Nephron progenitor cell (in vitro differentiated cells): ENCODE measurements at places on chromosomes 2 and 18.

GRCh38 chr2:69685321-69686048 lies 41.9 kb upstream of the AAK1 start:
- no peak overlapping the region for H3K27ac ChIP-seq
- H3K4me3 ChIP-seq, result no peak overlapping the region
- peaks cover under 1% of the 10 kb centered on the region for H3K27me3 ChIP-seq
- no peak for DNase-seq

DNA sequence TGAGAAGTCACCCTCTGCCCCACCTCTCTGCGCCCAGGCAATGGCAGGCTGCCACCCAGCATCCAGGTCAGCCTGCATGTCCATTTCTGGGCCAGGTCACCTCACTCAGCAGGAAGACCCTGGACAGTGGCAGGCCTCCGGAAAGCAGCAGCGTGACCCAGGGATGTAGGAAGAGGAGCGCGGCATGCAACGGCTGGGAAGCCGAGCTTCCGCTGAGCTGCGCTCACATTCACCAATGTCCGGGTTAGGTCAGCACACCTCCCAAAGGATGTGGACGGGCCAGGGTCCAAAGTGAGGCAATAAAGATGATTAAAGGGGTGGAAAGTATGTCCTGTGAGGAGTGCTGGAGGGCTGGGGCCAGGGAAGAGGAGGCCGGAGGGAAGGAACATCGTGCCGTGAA lies 174.5 kb downstream of the CTIF start:
- H3K4me1 ChIP-seq, result peaks cover 47% of the 10 kb centered on the region
- DNase-seq, result no peak
- H3K27me3 ChIP-seq, result peaks cover 10% of the 10 kb centered on the region
- H3K4me3 ChIP-seq, result peak overlapping the region; percentile 48
- H3K36me3 ChIP-seq, result peaks cover 5% of the 10 kb centered on the region
- no peak overlapping the region for H3K27ac ChIP-seq

GRCh38 chr18:75211002-75211621 lies 515 bp downstream of the TSHZ1 start:
- H3K27ac ChIP-seq, result peak overlapping the region; percentile 99
- peak; percentile 33 for DNase-seq
- peaks cover 5% of the 10 kb centered on the region for H3K27me3 ChIP-seq

DNA sequence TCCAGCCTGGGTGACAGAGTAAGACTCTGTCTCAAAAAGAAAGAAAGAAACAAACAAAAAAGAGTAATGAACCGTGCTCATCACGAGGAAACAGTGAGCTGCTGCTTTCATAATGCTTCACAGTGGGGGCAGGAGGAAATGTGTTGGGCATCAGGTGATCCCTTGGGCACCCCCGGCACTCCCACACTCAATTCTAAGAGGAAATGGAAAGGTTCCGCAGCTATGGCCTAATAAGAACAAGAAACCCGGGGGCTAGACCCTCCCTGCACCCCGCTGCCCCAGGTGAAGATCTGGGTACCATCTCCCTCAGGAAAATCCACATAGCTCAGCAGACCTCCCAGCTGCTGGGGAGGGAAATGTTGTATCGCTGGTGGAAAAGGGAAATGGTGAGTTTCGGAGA lies 118.9 kb downstream of the LPIN1 start:
- peaks cover 30% of the 10 kb centered on the region for H3K4me1 ChIP-seq
- no peak for DNase-seq
- H3K27me3 ChIP-seq, result no peaks in the 10 kb centered on the region
- peaks cover 16% of the 10 kb centered on the region for H3K36me3 ChIP-seq
- H3K27ac ChIP-seq, result no peak overlapping the region

DNA sequence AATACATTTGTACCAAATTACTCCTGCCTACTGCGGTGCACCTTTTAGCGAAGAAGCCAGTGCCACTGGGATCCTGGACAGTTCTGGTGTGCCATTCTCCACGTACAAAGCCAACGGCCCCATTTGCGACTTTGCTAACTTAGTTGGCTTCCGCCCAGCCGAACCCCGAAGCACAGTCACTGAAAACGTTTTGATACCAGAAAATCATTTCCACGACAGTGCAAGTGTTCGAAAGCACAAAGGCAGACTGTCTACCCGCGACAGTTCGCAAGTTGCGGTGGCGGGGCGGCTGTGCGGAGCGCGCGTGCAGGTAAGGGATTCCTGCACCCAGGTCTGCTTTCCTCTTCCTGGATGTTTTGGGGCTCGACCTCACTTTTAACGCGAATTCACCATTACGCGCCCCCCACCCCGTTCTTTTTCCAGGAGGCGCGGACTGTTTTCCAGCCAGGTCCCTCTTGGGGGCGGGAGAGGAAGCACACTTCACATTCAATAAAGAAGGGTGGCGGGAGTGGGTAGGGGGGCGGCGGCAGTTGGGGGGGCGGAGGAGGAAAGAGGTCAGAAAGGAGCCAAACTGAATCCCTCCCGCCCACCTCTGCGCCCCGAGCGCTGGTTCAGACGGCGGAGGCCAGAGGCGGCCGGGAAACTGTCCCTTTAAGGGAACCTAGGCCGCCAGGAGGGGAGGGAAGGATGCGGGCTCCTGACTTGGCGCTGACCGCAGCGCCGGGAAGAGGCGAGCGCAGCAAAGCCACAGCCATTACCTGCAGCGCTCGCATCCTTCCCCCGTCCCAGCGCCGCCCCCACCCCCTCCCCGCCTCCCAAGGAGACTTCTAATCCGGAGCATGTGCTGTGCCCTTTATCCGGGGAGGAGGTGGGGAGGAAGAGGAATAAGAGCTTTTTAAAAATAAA lies 107.4 kb upstream of the KCTD1 start:
- H3K4me1 ChIP-seq, result peaks cover 46% of the 10 kb centered on the region
- peak overlapping the region; percentile 82 for H3K4me3 ChIP-seq
- H3K27me3 ChIP-seq, result peaks cover 49% of the 10 kb centered on the region
- DNase-seq, result peak; percentile 68

GRCh38 chr2:227782804-227783203 lies 30.8 kb upstream of the CCL20 start:
- H3K4me3 ChIP-seq, result no peak overlapping the region
- H3K27ac ChIP-seq, result no peak overlapping the region
- peaks cover 10% of the 10 kb centered on the region for H3K27me3 ChIP-seq
- no peaks in the 10 kb centered on the region for H3K36me3 ChIP-seq
- peaks cover 5% of the 10 kb centered on the region for H3K4me1 ChIP-seq
- no peak for DNase-seq

DNA sequence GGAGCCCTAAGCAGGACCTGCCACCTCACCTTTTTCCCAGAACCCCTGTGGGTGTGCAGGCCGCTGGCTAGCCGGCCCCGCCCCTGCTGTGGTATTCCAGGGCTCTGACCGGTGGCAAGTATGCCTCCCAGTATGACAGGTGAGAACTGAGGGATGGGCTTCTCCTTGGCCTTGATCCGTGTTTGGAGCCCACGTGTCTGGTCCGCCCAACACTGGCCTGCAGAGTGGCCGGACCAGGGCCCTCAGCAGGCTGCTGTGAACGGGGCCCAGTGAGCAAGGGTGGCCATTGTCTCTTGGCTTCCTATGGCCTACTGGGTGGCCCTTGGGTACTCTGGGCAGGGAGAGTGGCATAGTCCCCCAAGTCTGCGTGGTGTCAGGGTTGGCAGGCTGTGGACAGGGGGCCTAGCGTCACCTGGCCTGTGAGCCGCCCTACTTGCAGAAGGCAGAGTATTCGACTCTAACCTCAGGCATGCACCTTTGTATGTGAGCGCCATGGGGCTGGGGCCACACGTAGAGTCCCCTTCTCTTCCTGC lies 1.8 kb downstream of the RNPEPL1 start:
- no peak overlapping the region for H3K4me3 ChIP-seq
- peaks cover 28% of the 10 kb centered on the region for H3K27me3 ChIP-seq

DNA sequence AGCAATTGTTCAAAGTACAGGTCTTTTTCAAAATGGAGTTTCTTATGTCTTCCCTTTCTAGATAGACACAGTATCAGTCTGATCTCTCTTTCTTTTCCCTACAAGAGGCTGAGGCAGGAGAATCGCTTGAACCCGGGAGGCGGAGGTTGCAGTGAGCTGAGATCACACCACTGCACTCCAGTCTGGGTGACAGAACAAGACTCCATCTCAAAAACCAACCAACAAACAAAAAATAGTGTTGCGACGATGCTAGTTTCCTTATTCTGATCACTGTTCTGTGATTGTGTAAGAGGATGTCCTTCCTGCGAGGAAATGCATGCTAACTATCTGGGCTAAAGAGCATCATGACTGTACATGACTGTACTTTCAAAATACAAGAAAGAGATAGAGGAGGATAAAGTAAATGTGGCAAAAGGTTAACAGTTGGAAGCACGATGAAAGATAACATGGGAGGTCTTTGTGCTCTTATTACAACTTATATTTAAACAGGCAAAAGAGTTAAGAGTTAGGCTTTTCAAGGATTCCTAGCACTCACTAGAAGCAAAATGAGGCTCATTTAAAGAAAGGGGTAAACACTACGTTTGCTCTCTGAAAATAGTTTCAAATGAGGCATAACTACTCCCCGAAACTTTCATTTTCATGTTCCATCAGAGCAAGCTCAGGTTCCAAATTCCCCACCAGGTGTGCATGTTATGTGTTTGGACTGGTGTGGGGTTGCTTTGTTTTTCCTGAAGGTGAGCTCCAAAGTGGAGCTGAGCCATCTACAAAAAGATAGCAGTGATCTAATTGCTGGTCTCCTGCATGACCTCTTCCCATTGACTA lies 23.8 kb downstream of the SOWAHC start:
- no peaks in the 10 kb centered on the region for H3K36me3 ChIP-seq
- peaks cover 21% of the 10 kb centered on the region for H3K27me3 ChIP-seq
- peaks cover 10% of the 10 kb centered on the region for H3K4me1 ChIP-seq
- no peak overlapping the region for H3K4me3 ChIP-seq
- no peak overlapping the region for H3K27ac ChIP-seq

GRCh38 chr2:26081556-26081955 lies 47.7 kb downstream of the RAB10 start:
- H3K4me3 ChIP-seq, result no peak overlapping the region
- H3K27me3 ChIP-seq, result peaks cover 2% of the 10 kb centered on the region
- no peaks in the 10 kb centered on the region for H3K4me1 ChIP-seq
- DNase-seq, result no peak
